ENCODE measurements at places on chromosomes 16 and 17.

GRCh38 chr16:25143928-25144327 is 32.4 kb downstream of the LCMT1 start:
- DNase-seq = peak; percentile 33

DNA sequence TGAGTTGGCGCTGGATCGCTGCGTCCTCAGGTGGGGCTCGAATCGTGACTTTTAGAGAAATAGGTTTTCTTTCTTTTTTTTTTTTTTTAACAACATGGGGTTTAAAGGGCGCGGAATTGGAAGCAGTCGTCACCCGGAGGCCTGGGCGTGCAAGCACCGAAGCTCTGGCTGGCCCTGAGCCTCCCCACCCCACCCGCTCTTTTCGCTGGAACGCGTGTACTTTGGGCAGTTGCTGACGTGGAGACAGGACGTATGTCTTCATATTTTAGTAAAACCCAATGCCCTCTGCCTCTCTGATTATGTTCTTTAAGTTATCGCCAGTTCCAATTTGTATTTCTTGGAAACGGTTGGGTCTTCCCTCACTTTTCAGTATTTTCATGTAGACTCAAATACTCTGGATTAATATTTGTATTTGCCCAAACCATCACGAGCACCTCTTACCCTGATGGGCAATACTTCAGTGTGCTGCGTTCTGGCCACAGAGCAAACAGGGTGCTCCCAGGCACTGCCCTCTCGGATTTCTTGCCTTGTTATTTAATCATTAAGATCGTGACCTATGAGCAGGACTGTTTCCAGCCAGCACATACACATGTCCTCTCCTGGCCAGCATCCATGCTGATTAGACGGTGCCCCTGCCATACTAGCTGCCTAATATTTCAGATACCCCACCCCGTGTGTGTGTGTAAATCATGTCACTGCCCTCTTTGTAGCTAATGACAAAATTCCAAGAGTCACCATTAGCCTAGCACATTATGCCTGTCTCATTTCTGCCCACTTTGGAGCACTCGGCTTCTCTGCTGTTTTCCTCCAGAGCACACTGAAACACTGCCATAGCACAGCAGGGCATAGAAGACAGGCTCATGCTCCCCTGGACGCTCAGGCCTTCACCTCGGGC is 805 bp upstream of the C16orf95 start:
- DNase-seq = peak; percentile 91

DNA sequence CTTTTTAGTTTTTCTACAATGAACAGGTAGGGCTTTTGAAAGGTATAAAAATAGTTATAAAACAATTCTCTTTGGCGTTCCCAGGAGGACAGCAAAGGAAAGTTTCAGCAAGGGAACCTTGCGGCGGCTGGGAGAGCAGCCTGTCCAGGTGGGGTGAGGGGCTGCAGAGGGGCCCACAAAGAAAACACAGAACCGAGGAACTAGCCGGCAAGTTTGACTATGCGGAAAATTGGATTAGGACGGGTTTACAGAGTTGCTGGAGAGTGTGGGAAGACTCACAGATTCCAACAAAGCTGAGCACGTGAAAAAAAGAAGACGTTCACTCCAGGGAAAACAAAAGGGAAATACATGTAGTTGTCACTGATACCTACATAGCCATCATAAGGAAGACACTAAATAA is 40.2 kb upstream of the METTL16 start:
- no peak for DNase-seq

DNA sequence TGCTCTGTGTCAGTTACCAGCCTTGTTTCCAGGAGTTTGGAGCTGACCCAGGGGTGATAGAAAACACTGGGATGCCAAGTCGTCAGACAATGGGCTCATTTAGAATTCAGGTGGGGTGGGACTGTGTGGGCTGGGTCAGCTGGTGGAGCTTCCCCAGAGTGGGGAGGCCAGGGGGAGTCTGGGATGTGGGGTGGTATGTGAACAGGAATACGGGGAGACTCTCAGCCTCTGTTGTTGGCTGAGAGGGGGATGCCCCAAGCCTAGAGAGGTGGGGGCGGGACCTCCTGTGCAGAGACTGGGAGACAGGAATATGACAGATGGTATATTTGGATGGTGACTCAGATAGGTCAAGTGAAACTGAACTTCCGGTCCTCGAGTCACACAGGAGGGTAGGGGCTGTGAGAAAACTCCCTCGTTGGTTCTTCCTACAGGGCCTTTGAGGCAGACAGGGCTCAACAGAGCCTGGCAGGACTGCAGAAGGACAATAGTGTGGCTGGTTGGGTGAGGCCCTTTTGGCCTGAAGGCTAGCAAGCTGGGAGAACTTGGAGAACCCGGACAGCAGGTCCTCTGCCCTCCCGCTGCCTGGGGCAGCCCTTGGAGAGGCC is 23.7 kb downstream of the CDH1 start:
- peak; percentile 30 for DNase-seq

DNA sequence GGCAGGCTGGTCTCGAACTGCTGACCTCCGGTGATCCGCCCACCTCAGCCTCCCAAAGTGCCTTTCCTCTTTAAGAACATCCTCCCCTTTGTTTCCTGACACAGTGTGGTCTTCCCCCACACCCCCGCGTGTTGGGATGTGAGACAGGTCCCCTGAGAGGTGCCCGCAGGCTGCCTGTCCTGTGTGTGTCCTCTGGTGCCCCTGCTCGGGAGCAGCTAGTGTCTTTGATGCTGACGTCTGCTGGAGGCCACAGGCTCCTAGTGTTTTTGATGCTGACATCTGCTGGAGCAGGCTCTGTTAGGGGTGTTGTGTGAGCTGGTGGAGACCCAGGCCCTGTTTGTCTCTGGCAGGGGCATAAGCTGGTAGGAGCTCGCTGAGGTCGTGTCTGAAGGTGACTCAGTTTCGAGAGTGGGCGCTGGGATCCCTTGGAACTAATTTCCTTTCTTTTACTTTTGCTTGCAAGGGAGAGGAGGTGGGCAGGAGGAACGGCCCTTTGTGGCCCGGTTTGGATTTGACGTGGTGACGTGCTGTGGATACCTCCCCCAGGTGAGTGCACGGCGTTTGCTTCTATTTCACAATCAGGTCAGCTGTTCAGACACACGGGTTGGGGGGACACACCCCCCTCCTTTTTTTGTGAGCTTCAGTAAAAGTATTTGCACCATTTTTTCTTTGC is 6.0 kb downstream of the FN3KRP start:
- DNase-seq = no peak

GRCh38 chr17:51456942-51457341 is 196.6 kb downstream of the UTP18 start:
- DNase-seq = no peak

- peak; percentile 62 for DNase-seq
Observed at GRCh38 chr17:30278032-30278431, 13.7 kb downstream of the BLMH start.

DNA sequence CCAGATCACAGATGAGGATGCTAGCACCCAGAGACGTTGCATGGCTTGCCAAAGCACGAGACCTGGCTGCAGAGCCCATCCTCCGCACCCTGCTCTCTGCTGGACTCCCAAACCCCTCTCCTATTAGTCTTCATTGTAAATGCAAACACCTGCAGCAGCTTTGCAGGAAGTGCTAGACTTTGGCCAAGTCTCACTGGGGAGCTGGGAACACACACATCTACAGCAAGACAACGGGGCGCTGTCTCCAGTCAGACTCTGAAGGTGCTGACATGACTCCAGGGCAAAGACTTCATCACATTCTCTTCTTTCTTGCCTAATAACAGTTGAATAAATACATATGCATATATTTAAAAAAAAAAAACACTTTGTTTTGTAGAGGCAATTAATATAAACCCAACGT is 43.8 kb downstream of the CYTH1 start:
- DNase-seq = no peak

DNA sequence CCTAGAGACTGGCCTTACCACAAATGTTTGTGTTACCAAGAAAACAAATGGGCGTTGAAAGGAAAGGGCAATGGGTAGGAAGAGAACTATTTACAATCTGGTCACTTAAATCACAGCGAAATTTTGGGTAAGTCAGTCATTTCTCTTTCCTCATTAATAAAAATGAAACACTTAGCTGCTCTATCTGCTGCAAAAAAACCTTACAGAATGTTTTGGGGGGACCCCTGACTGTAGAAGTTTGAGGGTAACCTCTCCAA is 742 bp upstream of the NUTF2 start:
- peak; percentile 17 for DNase-seq

DNA sequence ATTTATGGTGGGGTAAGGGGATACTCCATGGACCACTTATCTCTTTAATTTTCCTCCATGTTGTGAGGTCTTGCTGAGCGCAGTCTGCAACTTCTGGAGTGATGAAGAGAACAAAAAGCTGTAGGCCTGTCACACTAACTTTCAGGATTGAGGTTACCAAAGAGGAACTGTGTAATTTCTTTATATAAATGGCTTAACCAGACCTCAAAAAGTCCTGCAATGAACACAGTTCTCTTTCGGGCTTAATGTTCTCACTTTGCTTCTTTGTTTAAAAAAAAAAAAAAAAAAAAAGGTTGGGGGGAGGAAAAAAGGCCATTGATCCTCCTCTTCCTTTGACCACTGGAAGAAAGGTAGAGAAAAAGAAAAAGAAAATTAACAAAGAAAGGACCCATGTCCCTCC is 86.8 kb upstream of the SOX9 start:
- DNase-seq = no peak

DNA sequence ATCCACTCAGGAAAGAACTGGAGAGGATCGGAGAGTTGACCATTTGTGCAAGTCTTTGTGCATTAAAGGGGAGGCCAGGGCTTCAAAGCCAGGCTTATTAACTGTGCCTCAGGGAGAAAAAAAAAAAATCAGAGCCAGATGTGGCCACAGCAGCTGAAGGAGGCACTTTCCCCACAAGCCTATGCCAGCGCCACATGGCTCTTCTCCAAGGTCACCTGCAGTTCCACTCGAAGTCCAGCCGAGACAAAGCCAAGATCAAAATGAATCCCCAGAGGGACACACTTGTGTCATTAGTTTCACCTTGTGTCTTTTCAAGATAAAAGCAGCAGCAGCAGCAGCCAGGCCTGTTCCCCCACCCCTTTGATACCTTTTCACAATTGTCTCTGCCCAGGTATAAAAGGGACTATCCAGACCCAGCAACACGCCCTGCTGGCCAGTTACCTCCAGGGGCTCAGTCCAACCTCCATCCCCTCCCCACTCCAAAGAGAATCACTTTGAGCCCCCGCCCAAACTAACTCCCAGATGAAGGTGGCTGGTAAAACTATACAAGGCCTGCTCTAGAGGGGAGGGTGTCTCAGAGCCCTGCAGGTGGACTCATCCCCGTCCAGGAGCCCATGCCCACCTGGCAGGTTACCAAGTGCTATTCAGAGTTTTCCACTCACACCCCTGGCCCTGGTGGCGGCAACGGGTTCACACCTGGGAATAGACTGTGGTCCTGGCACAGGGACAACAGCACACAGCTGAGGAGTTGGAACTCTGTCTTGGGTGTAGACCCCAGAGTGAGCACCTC is 29.2 kb downstream of the AXIN2 start:
- DNase-seq = no peak

DNA sequence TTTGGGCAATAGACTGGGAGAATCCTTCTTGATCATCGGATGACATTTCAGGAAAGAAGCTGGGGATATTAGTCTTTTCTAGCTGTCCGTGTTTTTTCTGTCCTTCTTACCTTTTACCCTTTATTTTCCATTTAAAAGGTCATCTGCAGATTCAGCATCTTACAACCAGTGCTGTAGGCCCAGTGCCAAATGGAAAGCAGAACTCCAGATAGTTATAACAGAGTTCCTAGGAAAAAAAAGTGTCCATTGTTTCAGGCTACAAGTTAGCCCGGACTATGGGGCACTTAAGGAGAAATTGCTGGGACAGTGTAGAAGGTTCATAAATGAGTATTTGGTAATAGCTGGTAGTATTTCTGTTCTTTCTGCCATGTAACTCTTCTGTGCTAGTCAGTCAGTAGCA is 28.4 kb downstream of the LDHD start:
- DNase-seq = no peak

GRCh38 chr17:67157732-67158639 is 87.0 kb downstream of the HELZ start:
- peak; percentile 67 for DNase-seq

GRCh38 chr17:49862781-49863331 is 15.0 kb upstream of the TAC4 start:
- no peak for DNase-seq

- peak; percentile 36 for DNase-seq
Observed at GRCh38 chr17:82320956-82321927, 3.8 kb upstream of the CD7 start.

- DNase-seq = no peak
Observed at GRCh38 chr17:81251094-81251708, 12.1 kb downstream of the NDUFAF8 start.

GRCh38 chr17:38729886-38730525 is at the start of gene CISD3:
Gene CISD3, plus strand, starts transcription at chr17:38730341. Its CDS starts 18 bp downstream, at chr17:38730359.
- DNase-seq = peak; percentile 95

- DNase-seq = peak; percentile 59
Observed at GRCh38 chr17:57256708-57257112, 387 bp downstream of the MSI2 start.

- no peak for DNase-seq
Observed at GRCh38 chr17:66643815-66644710, 190.9 kb upstream of the CACNG5 start.

- no peak for DNase-seq
Observed at GRCh38 chr17:78548725-78549124, 28.5 kb downstream of the DNAH17 start.

DNA sequence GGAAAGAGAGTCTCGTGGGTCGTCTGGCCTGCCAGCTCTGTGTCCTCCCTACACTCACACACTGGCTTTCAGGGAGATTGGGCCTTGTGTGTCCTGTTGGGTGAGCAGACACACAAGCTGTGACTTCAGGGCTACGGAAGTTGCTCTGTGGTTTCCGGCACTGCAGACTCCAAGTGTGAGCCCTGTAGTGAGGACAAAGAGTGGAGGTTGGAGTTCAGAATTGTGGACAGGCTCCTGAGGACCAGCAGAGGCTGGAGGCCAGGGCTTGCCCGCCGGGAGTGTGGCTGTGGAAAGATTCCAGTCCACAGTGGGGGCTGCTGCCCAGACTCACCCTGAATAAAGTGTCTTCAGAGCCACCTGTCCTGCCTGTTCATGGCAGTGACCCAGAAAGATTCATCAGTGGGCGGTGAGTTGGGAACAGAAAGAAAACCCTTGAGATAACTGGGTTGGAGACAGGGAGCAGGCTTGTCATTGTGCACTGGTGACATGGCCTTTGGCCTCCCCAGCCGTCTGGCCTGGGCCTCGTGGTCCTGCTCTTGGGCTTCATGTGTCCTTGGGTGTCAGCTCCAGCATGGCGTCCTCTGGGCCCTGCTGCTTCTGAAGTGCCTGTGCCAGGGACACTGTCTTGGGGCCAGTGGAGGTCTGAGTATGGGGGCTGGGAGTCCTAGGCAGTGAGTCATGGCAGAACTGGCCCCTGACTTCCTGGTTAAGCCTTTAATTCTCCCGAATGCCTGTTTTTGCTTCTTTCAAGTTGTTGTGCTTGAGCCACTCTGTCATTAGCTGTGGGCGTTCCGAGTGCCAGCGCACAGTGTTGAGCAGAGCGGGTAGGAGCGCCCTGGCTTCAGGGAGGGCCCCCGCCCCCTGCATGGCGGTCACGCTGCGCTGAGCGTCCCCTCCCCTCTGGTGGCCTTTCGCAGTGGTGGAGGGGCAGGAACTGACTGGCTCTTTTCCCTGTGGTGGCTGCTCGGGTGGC is 19.9 kb upstream of the ZNF750 start:
- DNase-seq = peak; percentile 47

Data from GM23248 (cell line).